ENCODE measurements at places on chromosomes 2 and 18.

- no peak for DNase-seq
Observed at GRCh38 chr18:55779691-55780585, 191.9 kb upstream of the TCF4 start.

GRCh38 chr2:206275312-206276055, 1.0 kb downstream of the ZDBF2 start:
- no peak for DNase-seq

- no peak for DNase-seq
Observed at GRCh38 chr2:86482034-86482433, 40.9 kb downstream of the KDM3A start.

DNA sequence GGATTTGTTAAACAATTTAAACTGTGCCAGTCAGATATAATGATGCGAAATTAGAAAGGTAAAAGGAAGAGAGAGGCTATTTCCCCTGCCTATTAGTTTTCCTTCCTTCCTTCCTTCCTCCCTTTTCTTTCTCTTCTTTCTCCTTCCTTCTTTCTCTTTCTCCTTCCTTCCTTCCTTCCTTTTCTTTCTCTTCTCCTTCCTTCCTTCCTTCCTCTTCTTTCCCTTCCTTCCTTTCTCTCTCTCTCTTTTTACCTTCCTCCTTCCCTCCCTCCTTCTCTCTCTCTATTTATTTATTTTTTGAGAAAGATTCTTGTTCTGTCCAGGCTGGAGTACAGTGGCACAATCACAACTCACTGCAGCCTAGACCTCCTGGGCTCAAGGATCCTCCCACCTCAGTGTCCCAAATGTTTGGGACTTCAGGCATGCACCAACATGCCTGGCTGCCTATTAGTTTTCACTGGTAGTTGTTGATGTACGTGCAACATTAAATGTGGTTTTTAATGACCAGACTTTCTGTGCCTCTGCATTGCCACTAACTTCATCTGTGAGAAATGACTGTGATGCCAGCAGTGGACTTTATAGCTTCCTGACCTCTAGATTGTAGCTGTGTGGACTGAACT, 48.7 kb upstream of the NFE2L2 start:
- no peak for DNase-seq

GRCh38 chr2:108454440-108454839, 5.4 kb downstream of the GCC2 start:
- no peak for DNase-seq

- no peak for DNase-seq
Observed at GRCh38 chr18:55236150-55236931, 277.1 kb upstream of the CCDC68 start.

DNA sequence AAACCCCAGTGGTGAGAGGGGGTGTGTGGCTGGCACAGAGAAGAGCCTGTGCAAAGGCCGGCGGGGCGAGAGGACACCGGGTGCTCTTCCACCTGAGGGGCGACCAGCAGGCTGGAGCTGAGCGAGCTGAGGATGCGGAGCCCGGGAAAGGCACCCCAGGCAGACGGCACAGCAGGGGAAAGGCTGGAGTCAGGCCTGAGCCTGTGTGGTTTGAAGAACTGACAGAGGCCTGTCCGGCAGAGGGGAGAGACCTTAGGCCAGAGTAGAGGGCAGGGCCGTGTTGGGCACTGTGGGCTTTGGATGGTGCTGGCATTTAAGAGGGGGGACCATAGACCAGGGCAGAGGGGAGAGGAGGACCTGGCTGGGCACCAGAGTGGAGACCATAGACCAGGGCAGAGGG, 149.8 kb downstream of the RTP5 start:
- no peak for DNase-seq

- no peak for DNase-seq
Observed at GRCh38 chr18:51519571-51519970, 322.1 kb upstream of the MEX3C start.

DNA sequence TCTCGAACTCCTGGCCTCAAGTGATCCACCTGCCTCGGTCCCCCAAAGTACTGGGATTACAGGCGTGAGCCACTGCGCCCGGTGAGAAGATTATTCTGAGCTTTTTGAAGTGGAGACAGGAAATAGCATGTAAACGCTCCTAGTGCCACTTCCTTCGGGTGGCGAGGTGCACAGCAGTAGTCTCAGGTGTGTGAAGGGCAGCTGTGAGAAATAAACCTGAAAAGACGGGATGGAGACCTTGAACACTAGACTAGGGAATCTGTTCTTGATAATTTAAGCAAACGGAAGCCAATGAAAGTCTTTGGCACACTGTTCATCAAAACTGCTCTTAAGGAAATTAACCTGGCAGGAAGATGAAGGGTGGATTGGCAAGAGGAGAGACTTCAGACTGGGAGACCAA, 439 bp upstream of the PLEKHH2 start:
- no peak for DNase-seq

GRCh38 chr18:46174342-46175041, 70.3 kb downstream of the HAUS1 start:
- DNase-seq = no peak

GRCh38 chr2:132690664-132691303, 20.8 kb upstream of the LYPD1 start:
- DNase-seq = no peak

DNA sequence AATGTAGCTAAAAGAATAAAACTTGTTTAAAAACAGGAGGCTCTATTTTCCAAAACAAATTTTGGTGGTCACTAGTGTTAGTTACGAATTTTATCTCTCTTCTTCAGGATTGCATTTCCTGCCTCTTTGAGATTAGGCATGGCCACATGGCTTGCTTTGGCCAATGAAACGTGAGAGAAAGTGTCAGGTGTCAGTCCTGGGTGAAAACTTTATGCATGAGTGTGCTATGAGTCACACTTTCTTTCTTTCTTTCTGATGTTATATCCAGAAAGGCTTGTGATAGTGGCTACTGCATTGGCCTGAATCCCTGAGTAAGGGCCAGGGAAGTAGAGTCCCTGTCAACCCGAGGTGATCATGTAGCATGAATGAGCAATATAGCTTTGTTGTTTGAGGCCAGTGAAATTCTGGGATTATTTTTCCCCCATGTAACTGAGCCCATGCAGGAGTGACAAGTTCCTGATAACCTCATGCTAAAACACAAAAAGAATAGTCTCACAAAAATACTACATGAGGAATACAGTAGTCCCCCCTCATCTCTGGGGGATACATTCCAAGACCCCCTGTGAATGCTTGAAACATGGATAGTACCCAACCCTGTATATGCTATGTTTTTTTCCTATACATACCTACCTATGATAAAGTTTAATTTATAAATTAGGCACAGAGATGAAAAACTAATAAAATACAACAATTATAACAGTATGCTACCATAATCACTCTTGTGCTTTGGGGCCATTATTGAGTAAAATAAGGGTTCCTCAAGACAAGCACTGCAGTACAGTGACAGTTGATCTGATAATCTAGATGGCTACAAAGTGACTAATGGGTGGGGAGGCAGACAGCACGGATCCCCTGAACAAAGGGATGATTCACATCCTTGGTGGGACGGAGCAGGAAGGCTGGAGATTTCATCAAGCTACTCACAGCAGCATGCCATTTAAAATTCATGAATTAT, 109.5 kb downstream of the CDC42EP3 start:
- DNase-seq = peak; percentile 82

GRCh38 chr18:6649421-6650126, 79.9 kb upstream of the ARHGAP28 start:
- no peak for DNase-seq

GRCh38 chr18:32093523-32093922, 1.8 kb downstream of the RNF138 start:
- no peak for DNase-seq
